ENCODE measurements at places on chromosomes 16 and 17.

DNA sequence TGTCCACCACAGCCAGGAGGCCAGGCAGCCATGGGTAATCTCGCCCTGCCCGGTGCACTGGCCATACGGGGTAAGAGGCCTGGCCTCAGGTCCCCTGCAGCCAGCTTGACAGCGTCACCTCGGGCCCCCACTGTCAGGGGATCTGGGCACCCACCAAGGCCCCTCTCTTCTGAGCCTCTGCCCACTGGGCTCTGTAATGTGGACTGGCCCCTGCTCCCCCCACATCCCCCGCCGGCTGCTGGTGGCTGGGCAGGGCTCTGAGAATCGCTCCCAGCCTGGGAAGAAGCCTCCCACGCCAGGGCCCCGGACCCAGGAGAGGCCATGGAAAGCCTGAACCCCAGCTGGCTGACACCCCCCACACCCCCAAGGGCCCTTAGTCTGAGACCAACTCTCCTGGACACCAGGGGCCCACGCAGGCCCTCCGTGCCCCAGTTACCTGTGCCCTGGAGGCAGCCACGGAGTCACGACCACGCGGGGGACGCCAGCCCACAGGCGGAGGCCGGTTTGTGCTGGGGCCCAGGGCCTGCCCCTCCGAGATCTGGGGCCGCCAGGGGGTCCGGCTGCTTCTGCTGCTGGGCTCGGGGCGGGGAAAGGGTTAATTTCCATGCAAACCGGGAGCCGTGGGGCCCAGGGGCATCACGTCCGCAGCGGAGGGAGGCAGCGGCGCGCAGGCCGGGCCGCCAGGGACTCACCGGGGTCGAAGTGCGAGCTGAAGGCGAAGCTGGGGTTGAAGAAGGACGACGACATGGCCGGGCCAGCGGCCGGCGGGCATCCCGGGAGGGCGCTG lies at the start of gene PVALEF:
TSS of gene PVALEF (plus strand) at position 262 of the 787 bp plus-strand sequence. CDS start 15,720 bp downstream, outside the sequence.
- peaks cover 15% of the 10 kb centered on the region for H3K4me1 ChIP-seq
- H3K27me3 ChIP-seq, result no peaks in the 10 kb centered on the region
- H3K27ac ChIP-seq, result no peak within 1 kb of the TSS
- H3K4me3 ChIP-seq, result peak within 1 kb of the TSS; percentile 57

DNA sequence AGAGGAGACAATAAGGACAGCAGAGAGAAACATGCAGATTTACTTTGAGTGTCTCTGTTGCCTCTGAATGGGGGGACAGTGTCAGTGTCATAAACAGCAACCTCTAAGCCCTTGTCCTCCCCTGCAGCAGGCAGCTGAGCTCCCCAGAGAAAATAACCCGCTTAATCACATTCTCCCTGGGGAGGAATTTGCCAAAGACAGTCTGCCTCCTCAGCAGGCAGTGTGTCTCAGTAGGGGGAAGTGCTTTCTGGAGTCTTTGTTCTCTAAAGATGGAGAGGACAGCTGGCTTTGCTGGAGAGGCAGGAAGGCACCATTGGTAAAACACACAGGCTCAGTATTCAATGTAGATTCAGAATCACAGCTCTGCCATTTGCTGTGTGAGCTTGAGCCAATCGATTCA lies 16.1 kb downstream of the TEKT5 start:
- no peak overlapping the region for H3K27ac ChIP-seq
- no peaks in the 10 kb centered on the region for H3K27me3 ChIP-seq
- H3K4me1 ChIP-seq, result no peaks in the 10 kb centered on the region
- DNase-seq, result no peak
- H3K4me3 ChIP-seq, result no peak overlapping the region
- H3K36me3 ChIP-seq, result no peaks in the 10 kb centered on the region

- H3K36me3 ChIP-seq, result no peaks in the 10 kb centered on the region
- no peak for DNase-seq
- H3K27ac ChIP-seq, result no peak overlapping the region
- H3K27me3 ChIP-seq, result no peaks in the 10 kb centered on the region
Measured at GRCh38 chr16:80369138-80369958, 171.4 kb upstream of the DYNLRB2 start.

- no peak for DNase-seq
- H3K27ac ChIP-seq, result no peak overlapping the region
- H3K4me3 ChIP-seq, result no peak overlapping the region
- no peaks in the 10 kb centered on the region for H3K27me3 ChIP-seq
- no peaks in the 10 kb centered on the region for H3K4me1 ChIP-seq
- no peaks in the 10 kb centered on the region for H3K36me3 ChIP-seq
Measured at GRCh38 chr16:24689128-24689527, 40.3 kb upstream of the TNRC6A start.

DNA sequence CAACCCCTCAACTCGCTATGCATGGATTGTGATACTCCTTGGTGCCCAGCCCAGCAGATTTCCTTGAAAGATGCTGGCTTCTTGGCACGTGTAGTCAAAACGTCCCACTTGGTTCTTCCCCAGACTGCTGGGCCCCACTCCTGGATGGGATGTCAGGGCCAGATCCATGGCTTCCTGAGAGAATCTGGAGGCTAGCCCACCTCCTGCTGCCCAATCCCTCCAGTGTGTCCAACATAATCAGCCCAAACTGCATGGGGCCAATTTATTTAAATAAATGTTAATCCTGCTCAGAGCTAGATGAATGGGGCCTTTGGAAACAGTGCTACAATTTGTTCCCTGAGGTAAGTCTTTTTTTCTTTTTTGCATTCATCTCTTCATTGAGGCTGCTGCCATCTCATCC lies 49.4 kb downstream of the WSB1 start:
- H3K4me1 ChIP-seq, result peaks cover 52% of the 10 kb centered on the region
- no peak overlapping the region for H3K4me3 ChIP-seq
- DNase-seq, result no peak
- no peaks in the 10 kb centered on the region for H3K36me3 ChIP-seq

DNA sequence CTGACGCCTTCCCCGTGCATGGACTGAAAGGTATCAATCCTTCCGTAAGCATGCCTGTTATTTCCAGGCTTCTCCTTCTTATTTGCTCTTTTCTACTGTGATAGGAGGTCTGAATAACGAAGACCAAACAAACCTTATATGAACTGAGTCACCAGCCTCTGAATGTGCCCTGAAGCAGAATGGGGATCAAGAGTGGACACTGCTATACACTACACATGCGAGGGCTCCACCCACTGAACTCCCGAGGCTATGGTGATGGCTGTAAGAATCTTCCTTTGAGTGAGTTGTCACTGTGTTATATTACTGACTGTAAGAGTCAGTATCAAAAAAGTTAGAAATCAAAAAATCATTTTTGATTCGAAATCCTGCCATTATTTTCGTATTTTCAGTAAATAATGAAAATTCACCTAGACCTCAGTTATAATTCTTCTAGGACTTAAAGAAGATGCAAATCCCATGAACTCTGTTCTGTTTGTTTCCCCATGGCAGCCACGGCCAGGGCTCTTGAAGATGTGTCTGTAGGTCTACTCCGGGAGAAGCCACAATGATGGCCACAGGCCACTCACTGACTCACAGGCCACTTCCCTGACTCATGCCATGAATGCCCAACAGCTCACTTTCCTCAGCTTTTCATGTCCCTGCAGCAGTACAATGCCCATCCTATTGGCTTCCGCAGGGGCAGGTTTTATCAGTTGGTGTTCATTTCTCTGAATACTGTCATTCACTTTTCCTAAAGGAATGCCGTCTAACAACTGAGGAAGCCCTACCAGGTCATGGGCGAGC lies 54.7 kb downstream of the ZZEF1 start:
- no peaks in the 10 kb centered on the region for H3K27me3 ChIP-seq
- H3K27ac ChIP-seq, result no peak overlapping the region
- peaks cover 74% of the 10 kb centered on the region for H3K36me3 ChIP-seq
- H3K4me1 ChIP-seq, result peaks cover 12% of the 10 kb centered on the region
- no peak overlapping the region for H3K4me3 ChIP-seq
- DNase-seq, result no peak

DNA sequence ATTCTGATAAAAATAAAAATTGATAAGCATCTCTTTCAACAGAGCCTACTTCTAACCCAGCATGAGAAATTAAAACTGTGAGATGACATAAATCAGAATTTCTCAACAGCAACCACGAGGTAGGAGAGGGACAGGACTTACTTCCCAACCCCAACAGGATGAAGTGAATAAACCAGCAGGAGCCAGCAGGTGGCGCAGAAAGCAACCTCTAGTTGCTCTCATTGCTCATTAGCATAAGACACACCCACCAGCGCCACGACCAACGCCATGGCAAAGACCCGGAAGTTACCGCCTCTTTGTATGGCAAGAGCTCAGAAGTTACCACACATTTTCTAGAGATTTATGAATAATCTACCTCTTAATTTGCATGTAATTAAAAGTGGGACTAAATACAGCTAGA lies 189.4 kb upstream of the CDH8 start:
- H3K4me1 ChIP-seq, result no peaks in the 10 kb centered on the region
- no peak overlapping the region for H3K27ac ChIP-seq
- no peaks in the 10 kb centered on the region for H3K36me3 ChIP-seq
- no peaks in the 10 kb centered on the region for H3K27me3 ChIP-seq

- no peaks in the 10 kb centered on the region for H3K27me3 ChIP-seq
- no peaks in the 10 kb centered on the region for H3K36me3 ChIP-seq
- H3K27ac ChIP-seq, result no peak overlapping the region
- no peak for DNase-seq
Measured at GRCh38 chr17:81333616-81334368, 38.7 kb upstream of the SLC38A10 start.
